Uterus (tissue), 4 donors: ENCODE measurements at places on chromosomes 2 and 18. TPM values are rescaled to one million over a fixed set of nuclear protein-coding genes. Genes with fewer than 3 reads are reported as not detected.

DNA sequence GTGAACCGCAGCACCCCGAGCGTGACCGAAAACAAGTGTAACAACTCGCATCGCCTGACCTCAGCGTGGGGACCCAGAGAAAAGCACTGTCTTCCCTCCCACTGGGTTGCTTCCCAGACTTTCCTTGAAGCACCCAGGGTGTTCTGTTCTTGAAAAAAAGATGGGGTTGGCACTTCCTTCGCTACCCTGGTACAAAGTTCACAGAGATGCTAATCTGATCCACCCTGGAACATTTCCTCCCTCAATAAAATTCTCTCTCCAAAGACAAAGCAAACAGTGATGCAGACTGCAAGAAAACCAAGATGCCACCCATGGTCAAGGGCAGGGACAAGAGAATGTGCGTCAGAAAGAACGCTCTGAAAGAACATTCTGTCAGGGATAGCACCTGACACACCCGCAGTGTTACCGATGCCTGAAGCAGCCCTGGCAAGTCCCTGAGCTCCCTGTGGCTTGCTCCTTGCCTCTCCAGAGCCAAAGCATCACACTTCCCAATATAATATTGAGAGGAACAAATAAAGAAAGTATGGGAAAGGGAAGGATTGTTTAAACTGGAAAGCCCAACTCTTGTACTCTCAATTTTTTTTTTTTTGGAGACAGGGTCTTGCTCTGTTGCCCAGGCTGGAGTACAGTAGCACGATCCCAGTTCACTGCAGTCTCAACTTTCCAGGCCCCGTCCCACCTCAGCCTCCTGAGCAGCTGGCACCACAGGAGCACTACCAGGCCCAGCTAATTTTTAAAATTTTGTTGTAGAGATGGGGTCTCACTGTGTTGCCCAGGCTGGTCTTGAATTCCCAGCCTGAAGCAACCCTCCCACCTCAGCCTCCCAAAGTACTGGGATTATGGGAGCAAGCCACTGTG is 70.7 kb downstream of the TBC1D8 start:
- no peak for DNase-seq

GRCh38 chr2:219886615-219887014 is 259.2 kb downstream of the SLC4A3 start:
- DNase-seq: no peak

GRCh38 chr2:219967247-219968245 is 340.1 kb downstream of the SLC4A3 start:
- no peak for DNase-seq

DNA sequence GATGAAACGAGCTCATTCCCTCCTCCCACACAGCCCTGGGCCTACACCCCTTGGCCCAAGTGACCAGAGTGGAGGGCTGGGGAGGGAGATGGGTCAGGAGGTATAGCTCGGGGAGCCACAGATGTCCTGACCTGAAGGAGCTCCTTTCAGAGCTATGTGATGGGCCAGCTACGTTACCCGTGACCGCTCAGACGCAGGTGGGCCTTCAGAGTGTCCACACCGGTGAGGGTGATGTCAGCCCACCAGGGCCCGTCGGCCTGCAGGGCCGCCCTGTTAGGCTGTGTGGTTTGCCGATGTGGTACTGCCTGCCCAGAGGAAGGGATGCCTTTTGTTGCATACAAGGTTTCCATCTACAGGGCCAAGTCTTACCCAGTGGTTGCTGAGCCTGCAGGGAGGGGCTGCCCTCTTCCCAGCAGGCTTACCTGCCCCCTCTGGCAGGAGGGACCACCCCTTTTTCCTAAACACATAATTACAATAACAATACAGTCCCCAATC is 41.8 kb upstream of the FOSL2 start:
- no peak for DNase-seq

DNA sequence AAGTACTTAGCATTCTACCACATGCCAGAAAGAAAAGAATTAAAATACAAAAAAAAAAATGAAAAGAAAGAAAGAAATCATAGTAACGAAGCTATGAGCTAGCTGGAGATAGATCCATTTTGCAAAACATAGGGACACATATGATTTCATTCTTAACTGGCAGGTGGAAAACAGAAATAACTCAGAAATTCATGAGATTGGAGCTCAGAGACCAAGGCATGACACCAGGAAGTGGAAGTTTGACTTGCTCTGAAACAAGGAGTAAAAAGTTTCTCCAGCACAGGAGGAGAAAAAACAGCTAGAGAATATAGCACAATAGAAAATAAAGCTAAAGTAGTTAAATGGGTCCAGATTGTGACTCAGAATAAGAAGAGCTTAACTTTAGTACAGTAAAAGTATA is 278.1 kb downstream of the ZEB2 start:
- no peak for DNase-seq

GRCh38 chr2:123993728-123994323 is 31.3 kb upstream of the CNTNAP5 start:
- DNase-seq: no peak

GRCh38 chr2:96916156-96916630 is 46.3 kb upstream of the SEMA4C start:
- DNase-seq: no peak

DNA sequence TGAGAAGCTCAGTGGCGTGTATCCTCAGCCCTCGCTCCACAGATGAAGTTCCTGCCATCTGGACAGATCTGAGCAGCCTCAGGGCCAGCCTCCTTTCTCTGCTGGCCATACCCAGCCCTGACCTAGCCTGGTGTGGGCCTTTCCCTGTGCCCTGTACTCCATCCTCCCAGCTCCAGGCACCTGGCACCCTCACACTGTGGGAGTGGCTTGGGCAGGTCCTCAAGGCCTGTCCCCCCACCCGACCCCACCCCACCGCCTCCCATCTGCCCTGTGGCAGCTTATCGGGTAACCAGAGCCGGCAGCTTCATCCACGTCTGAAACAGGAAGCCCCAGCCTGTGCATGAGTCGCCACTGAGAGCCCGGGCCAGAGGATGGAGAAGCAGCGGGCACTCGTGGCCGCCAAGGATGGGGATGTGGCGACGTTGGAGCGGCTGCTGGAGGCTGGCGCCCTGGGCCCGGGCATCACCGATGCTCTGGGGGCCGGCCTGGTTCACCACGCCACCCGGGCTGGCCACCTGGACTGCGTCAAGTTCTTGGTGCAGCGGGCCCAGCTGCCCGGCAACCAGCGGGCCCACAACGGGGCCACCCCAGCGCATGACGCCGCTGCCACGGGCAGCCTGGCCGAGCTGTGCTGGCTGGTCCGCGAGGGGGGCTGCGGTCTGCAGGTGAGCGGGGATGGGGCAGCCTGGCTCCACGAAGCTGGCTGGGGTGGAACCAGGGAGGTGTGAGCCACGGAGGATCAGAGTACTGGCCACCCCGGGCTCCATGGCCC is at the start of gene ESPNL:
TSS of gene ESPNL (plus strand) at position 292 of the 772 bp plus-strand sequence. CDS start at position 372, 80 bp downstream.
- no peak for DNase-seq

- DNase-seq: no peak
Observed at GRCh38 chr2:120850551-120850950, 114.9 kb downstream of the GLI2 start.

DNA sequence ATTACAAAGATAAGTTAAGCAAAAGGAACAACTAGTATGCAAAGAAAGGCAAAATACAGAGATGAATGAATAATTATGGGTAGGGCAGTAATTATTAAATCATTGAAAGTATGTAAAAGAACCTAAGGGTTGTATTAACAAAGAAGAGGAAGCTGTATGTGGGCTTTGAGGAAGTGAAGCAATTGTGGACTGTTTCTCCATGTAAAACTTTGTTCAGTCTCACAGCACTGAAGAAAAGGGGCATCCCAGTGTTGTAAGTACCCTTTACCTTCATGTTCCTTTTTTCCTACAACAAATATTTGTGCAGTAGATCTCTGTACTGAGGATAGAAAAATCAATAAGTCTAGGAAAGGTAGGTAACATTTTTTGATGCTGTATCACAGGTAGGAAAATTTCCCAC is 388.7 kb upstream of the NRP2 start:
- DNase-seq: no peak

DNA sequence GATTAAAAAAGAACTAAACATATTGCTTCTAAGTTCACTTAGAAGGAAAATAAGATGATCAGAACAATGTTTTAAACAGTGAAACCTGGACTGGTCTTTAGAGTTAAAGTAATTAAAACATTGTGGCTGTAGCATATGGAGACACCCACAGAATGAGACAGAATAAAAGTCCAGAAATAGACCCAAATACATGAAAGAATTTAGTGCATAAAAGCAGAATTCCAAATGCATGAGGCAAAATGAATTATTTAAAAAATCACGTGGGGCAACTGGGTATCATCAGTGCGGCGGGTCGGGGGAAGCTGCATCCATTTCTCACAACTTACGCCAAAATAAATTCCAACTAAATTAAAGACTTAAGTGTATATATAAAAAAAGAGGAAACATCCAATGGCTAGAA is 12.1 kb downstream of the RNF149 start:
- DNase-seq: no peak

DNA sequence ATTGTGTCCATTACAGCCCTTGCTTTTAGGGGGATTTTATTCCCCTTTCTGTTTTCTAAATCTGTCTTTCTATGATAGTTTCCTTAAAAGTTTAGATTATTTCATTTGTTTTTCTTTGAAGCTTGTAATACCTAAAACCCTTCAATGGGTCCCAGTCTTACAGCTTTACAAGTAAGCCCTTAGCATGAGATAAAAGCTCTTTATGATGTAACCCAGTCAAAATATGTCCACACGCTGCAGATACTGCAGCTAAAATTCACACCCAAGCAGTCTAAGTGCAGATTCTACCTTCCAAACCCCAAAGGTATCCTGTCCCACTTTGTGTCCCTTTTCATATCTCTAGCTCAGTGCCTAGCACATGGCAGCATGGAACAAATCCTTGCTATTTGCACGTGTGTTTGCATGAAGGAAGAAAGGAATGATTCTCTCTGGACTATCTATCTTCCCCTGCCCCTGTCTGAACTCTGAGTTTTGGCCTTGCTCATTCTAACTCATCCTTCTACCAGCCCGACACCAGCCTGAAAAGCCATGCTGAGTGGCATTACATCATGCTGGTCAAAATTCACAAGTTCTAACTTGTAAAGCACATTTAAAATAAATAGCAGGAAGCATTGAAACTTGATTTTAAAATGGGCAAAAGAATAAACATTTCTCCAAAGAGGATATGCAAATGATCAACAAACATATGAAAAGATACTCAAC is 623.2 kb downstream of the IRS1 start:
- no peak for DNase-seq

- no peak for DNase-seq
Observed at GRCh38 chr2:5164776-5165525, 527.2 kb upstream of the SOX11 start.

- no peak for DNase-seq
Observed at GRCh38 chr2:56088411-56088810, 95.4 kb upstream of the CCDC85A start.

GRCh38 chr2:31109633-31110192 is 28.5 kb downstream of the GALNT14 start:
- DNase-seq: no peak

GRCh38 chr18:56563568-56563967 is 74.8 kb downstream of the TXNL1 start:
- no peak for DNase-seq

DNA sequence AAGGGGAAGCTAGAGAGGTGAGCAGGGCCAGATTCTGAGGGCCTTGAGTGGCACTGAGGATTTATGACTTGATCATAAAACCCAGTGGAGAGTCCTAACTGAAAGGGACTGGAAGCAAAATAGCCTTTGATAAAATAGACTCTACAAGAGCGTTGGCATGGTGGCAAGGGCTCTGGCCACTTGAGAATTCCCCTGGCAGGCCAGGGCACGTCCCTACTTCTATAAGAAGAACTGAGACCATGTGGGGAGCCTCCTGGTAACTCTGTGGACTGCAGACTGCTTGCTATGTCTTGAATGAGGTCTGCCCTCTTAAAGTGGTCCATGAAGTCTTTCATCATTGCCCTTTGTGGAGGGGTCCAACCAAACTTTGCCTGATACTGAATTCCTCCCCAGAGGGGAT is 324.8 kb downstream of the ALK start:
- DNase-seq: no peak

GRCh38 chr2:9287400-9288045 is 80.9 kb downstream of the ASAP2 start:
- DNase-seq: no peak

DNA sequence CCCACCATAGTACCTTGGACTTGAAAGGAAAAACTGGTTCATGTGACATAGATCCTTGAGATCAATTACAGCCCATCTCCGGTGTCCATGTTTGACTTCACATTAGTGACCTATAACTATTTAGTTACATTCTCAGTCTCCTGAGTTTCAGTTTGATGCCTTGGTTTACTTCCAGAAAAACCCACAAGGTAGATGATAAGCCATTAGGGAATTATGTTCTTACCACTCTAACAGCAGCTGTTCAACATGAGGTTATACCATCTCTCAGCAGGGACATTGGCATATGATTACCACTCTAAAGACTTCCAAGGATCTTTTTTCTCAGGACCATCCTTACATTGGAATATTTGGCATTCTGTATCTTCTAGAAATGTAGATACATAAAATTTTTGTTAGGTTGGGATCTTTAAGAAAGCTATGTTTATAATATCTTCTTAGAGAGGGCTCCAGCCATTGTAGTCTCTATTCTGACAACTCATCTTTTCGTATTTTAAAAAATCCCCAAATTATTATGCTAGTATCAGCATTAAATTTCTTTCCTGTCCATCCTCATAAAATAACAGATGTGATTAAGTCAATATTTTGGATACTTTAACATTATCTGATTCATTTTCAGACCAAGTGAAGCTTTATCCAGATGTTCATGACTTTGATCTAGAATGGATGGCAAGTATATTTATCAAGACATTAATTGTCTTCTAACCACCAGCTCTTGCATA is 258.9 kb downstream of the RDH14 start:
- no peak for DNase-seq

DNA sequence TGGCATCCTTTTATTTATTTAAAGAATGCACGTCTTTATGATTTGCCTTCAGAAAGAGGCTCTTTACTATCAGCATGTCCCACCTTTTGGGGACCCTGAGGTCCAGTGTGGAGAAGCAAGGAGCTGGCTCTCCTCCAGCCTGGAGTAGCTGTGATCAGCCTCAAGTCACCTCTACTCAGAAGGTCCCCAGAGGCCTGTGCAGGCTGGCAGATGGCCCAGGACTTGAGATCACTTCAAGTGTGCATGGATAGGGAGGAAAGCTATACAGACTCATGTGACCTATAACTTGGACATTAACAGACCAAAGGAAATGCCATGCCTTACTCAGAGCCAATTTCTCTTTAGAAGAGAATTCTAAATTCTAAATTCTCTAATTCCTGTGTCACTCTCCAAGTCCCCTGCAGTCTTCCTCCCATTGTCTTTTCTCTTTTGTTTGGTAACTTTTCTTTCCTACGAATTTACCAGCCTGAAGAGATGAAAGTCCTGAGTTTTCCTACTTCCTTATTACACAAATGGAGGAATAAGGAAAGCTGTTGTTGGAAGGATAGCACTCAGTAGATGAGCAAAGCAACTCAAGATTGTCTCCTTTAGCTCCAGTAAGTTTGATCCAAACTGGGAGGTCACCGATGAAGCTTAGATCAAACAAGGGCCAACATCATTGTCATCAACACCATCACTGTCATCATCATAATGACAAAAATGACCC is 163.9 kb downstream of the GFPT1 start:
- DNase-seq: no peak

The NPHP1 gene
- total RNA-seq: 24.7 TPM

The CRIM1 gene
- 51.2 TPM for total RNA-seq

The SPHKAP gene
- total RNA-seq: not detected

The CFC1 gene
- not detected for total RNA-seq

The KCNIP3 gene
- 18.3 TPM for total RNA-seq

The RPS27A gene
- 1,351 TPM for total RNA-seq

The UCN gene
- 2.3 TPM for total RNA-seq

The CTNNA2 gene
- 14.9 TPM for total RNA-seq

The CRYBA2 gene
- total RNA-seq: not detected

The CYRIA gene
- total RNA-seq: 8.6 TPM

The SFT2D3 gene
- total RNA-seq: 13.5 TPM

The FBXO41 gene
- total RNA-seq: 0.29 TPM

The SLC16A14 gene
- total RNA-seq: 3.2 TPM

The ABCB11 gene
- total RNA-seq: 0.29 TPM

The CMPK2 gene
- total RNA-seq: 9.7 TPM
